ENCODE measurements at places on chromosomes 4 and X. TPM values are rescaled to one million over a fixed set of nuclear protein-coding genes. Genes with fewer than 3 reads are reported as not detected.

The IL2RG gene
- 0.26 TPM for polyA plus RNA-seq

The GLRA2 gene
- polyA plus RNA-seq, result not detected

The ALPK1 gene
- not detected for polyA plus RNA-seq

The RCHY1 gene
- polyA plus RNA-seq, result 43.8 TPM

The JCHAIN gene
- polyA plus RNA-seq, result 0.52 TPM

The UNC5C gene
- 0.16 TPM for polyA plus RNA-seq

The HMGN5 gene
- 155 TPM for polyA plus RNA-seq

The DAPP1 gene
- not detected for polyA plus RNA-seq

The ADGRA3 gene
- 14.1 TPM for polyA plus RNA-seq

The PPARGC1A gene
- polyA plus RNA-seq, result 0.12 TPM

The OFD1 gene
- polyA plus RNA-seq, result 34.1 TPM

The NAP1L2 gene
- 10.8 TPM for polyA plus RNA-seq

The KLB gene
- 0.21 TPM for polyA plus RNA-seq

The PRIMPOL gene
- 9.6 TPM for polyA plus RNA-seq

The PCDH18 gene
- 19.5 TPM for polyA plus RNA-seq

The RHOXF2 gene
- 0.27 TPM for polyA plus RNA-seq

The ABLIM2 gene
- 1.5 TPM for polyA plus RNA-seq

The POU3F4 gene
- 1.5 TPM for polyA plus RNA-seq

The PPP4R3C gene
- not detected for polyA plus RNA-seq

Data from GM23338 (cell line).